Left lobe of liver (tissue), 2 donors: ENCODE measurements at places on chromosomes 7 and 10.

DNA sequence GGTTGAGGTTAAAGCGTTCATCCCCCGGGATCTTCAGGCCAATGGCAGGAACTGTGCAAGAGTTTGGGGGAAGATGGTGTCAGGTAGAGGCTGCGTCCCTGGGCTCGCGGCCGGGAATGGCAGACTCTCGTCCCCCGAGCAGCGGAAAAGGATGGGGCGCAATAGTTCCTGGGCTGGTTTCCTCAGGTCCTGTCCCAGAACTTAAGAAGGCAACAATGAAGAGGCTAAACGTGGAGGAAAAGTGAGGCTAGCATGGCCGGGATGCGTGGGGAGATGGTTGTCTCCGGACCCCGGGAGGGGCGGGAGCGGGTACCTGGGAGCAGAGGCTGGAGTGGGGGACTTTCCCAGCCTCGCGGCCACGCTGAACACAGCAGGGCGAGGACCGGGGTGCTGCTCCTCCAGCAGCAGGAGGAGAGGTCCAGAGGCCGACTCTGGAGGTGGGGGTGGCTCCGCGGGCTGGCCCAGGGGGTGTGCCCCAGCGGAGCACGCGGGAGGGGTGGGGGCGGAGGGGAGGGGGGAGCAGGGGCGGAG lies 882 bp downstream of the IRF5 start:
- DNase-seq: no peak

DNA sequence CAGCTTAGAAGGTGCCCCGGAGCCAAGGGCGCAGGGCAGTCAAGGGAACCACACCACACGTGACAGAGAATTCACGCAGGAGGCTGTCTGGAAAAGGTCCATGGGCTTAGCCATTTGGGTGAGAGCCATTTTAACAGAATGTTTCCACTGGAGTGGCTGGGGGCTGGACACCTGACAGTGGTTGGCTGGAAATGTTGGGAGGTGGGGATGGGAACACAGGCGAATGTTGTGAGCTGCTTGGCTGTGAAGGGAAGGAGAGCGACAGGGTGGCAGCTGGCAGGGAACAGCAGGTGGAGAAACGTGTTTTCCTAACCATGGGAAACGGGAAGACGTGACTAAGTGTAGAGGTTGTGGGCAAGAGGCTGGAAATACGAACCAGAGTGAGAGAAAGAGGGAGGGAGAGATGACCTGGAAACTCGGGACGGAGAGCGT lies 100.5 kb upstream of the ZNF32 start:
- DNase-seq: no peak

DNA sequence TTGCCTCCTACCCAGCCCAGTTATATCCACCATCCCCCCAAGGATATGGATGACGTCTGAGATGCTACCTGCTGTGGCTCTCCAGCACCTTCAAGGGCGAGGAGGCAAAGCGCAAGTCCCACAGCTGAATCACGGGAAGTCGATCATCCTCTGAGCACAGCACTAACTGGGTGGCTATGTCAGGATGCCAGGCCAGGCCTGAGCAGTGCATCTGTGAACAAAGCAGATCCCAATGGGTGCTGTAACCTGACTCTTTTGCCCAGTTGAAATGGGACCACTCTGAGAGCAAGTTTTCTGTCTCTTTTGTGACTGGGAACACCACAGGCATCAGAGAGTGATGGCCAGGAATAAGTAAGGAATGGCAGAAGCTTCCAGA lies 12.3 kb downstream of the SEC31B start:
- no peak for DNase-seq

GRCh38 chr7:142459551-142459963 lies 201.7 kb upstream of the PRSS58 start:
- DNase-seq: no peak

DNA sequence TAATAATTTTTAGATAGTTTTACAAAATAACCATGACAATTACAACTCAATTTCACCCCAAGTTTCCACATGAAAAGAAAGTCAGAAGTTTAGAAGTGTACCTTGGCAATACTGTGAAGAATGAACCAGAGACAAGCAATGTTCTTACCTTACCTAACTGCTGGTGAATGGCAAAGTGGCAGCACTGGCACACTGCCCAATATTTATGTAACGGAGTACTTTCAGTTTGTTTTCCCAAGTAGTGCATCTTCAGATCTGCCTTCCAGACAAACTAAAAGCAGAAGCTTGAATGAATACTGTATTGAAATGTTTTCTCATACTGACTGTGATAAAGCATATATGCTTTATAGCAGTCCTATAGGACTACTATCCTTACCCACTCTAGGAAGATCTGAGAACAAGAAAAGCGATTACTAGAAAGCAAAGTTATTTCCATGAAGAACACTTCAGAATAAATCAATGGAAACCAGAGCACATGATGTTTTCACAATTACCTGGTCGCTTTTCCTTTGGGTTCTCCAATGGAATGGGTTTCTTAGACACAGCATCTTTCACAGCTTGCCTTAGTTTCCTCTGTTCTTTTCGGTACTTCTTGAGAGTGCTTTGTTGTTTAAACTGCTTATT lies 1.5 kb downstream of the NOC3L start:
- DNase-seq: peak; percentile 69
